Activated CD8-positive, alpha-beta memory T cell treated with anti-CD3 and anti-CD28 coated beads for 36 hours (primary cell): ENCODE measurements at places on chromosomes 4 and X. TPM values are rescaled to one million over a fixed set of nuclear protein-coding genes. Genes with fewer than 3 reads are reported as not detected.

The EREG gene
- not detected for total RNA-seq

The HAND2 gene
- not detected for total RNA-seq

The SOWAHD gene
- total RNA-seq: 0.36 TPM

The SSX1 gene
- total RNA-seq: not detected

The LAMTOR3 gene
- 29.8 TPM for total RNA-seq

The TREX2 gene
- 1.7 TPM for total RNA-seq

The MGAT4D gene
- not detected for total RNA-seq

The ADRA2C gene
- not detected for total RNA-seq
